GM23338 (cell line): ENCODE measurements at places on chromosomes 7 and 10. TPM values are rescaled to one million over a fixed set of nuclear protein-coding genes. Genes with fewer than 3 reads are reported as not detected.

TMEM184A gene
- 0.04 and 0.66 TPM in 2 replicates for total RNA-seq

FZD8 gene
- 7.9 and 8.7 TPM in 2 replicates for total RNA-seq

CALHM1 gene
- 0.93 TPM in 1 of 2 replicates, not detected in the other for total RNA-seq

WNT2 gene
- not detected in 2 replicates for total RNA-seq

EN2 gene
- total RNA-seq = not detected in 2 replicates

PAX2 gene
- not detected in 2 replicates for total RNA-seq

CUBN gene
- 0.23 and 1.8 TPM in 2 replicates for total RNA-seq

SKIDA1 gene
- 2.3 and 3.5 TPM in 2 replicates for total RNA-seq

GRCh38 chr7:82209179-82209747, 234.3 kb downstream of the CACNA2D1 start:
- no peaks in the 10 kb centered on the region for H3K4me1 ChIP-seq
- no peaks in the 10 kb centered on the region for H3K27me3 ChIP-seq

DNA sequence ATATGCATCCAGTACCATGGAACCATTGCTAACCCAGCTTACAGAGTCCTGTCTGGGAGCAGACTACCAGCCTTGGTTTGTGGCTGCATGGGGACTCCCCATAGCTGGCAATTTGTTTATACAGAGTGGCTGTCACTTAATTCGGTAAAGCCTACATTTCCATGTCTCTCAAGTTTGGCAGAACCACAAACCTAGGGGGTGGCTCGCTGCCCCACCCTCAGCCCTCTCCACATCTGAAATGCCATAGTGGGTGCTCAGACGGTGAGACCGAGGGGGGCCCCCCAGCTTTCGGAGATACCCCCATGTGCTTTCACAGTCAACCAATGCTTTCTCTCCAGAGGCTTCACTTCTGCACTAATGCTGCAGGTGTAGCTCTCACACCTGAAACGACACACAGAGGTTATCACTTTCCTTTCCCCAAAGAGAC, 75.5 kb upstream of the KAT6B start:
- no peaks in the 10 kb centered on the region for H3K36me3 ChIP-seq
- H3K4me3 ChIP-seq = no peak overlapping the region
- H3K27me3 ChIP-seq = no peaks in the 10 kb centered on the region
- no peak for DNase-seq

GRCh38 chr10:72503241-72503640, 122.6 kb downstream of the MICU1 start:
- H3K4me3 ChIP-seq = no peak overlapping the region
- no peak overlapping the region for H3K27ac ChIP-seq
- H3K4me1 ChIP-seq = no peaks in the 10 kb centered on the region
- H3K36me3 ChIP-seq = no peaks in the 10 kb centered on the region
- no peak for DNase-seq
- no peaks in the 10 kb centered on the region for H3K27me3 ChIP-seq

DNA sequence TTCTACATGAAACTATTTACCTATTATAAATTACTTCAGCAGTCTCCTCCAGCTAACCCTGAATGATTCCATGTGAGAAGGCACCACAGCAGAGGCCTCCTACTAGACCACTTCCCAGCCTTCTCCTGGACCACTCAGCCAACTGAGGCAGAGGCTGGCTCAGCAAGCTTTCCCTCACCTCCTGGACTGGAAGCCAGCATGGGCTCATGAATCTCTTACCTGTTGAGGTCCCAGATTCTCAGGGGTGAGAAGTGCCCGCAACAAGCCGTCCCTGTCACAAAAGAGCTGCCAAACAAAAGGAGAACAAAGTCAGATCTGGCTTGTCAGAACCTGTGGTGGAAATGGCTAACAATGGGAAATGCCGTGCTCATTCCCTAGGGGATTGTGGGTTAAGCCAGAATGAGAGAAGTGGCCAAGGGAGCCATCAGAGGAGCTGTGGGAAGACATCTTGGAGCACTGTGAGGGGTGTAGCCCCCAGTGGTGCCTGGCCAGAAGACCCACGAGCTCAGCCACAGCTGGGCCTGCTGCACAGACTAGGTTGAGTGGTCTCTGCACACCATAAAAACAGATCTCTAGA, 36.5 kb downstream of the DPCD start:
- no peaks in the 10 kb centered on the region for H3K27me3 ChIP-seq
- H3K27ac ChIP-seq = no peak overlapping the region
- peaks cover 3% of the 10 kb centered on the region; the same call in 1 of the 2 replicates for H3K36me3 ChIP-seq
- H3K4me1 ChIP-seq = no peaks in the 10 kb centered on the region
- H3K4me3 ChIP-seq = no peak overlapping the region
- DNase-seq = no peak

GRCh38 chr7:100396421-100396982, 23.2 kb downstream of the PILRA start:
- no peaks in the 10 kb centered on the region for H3K36me3 ChIP-seq
- no peak overlapping the region for H3K4me3 ChIP-seq
- peaks cover 10% of the 10 kb centered on the region for H3K4me1 ChIP-seq
- no peak for DNase-seq
- H3K27me3 ChIP-seq = 0 out of 2 replicates have a peak, but pooled peaks cover 8% of the 10 kb centered on the region

GRCh38 chr7:36224934-36225858, 72.1 kb downstream of the EEPD1 start:
- no peak overlapping the region for H3K27ac ChIP-seq
- H3K27me3 ChIP-seq = no peaks in the 10 kb centered on the region
- no peaks in the 10 kb centered on the region for H3K36me3 ChIP-seq
- H3K4me3 ChIP-seq = no peak overlapping the region

- no peaks in the 10 kb centered on the region for H3K4me1 ChIP-seq
- DNase-seq = no peak
- H3K27ac ChIP-seq = no peak overlapping the region
- no peaks in the 10 kb centered on the region for H3K27me3 ChIP-seq
- H3K36me3 ChIP-seq = no peaks in the 10 kb centered on the region
Measured at GRCh38 chr10:31820096-31820495, 108.5 kb downstream of the ARHGAP12 start.

- no peak overlapping the region for H3K4me3 ChIP-seq
- no peaks in the 10 kb centered on the region for H3K36me3 ChIP-seq
- no peaks in the 10 kb centered on the region for H3K27me3 ChIP-seq
- H3K27ac ChIP-seq = no peak overlapping the region
Measured at GRCh38 chr10:50909334-50910014, 24.0 kb upstream of the A1CF start.

GRCh38 chr10:70132098-70133029, at the start of gene AIFM2:
AIFM2 (minus strand) TSS chr10:70132825; CDS start chr10:70124084, 8,741 bp downstream.
- no peaks in the 10 kb centered on the region for H3K36me3 ChIP-seq
- no peak within 1 kb of the TSS for H3K27ac ChIP-seq
- peaks cover 5% of the 10 kb centered on the region; the same call in 1 of the 2 replicates for H3K4me1 ChIP-seq
- H3K4me3 ChIP-seq = peak within 1 kb of the TSS; percentile 61
- peaks cover 32% of the 10 kb centered on the region; the same call in 1 of the 2 replicates for H3K27me3 ChIP-seq
- DNase-seq = peak; percentile 91

GRCh38 chr7:35248576-35249536, 5.0 kb downstream of the TBX20 start:
- no peak overlapping the region for H3K27ac ChIP-seq
- DNase-seq = peak; percentile 63
- peaks cover 91% of the 10 kb centered on the region for H3K27me3 ChIP-seq
- H3K36me3 ChIP-seq = no peaks in the 10 kb centered on the region
- H3K4me3 ChIP-seq = peak overlapping the region; percentile 57

- no peaks in the 10 kb centered on the region for H3K36me3 ChIP-seq
- no peak overlapping the region for H3K27ac ChIP-seq
- no peak for DNase-seq
- H3K4me3 ChIP-seq = no peak overlapping the region
Measured at GRCh38 chr10:127997271-127997670, 90.4 kb downstream of the PTPRE start.

GRCh38 chr7:137878333-137878961, 31.7 kb upstream of the DGKI start:
- H3K4me1 ChIP-seq = peaks cover 58% of the 10 kb centered on the region
- DNase-seq = peak; percentile 23
- H3K4me3 ChIP-seq = no peak overlapping the region
- H3K27me3 ChIP-seq = no peaks in the 10 kb centered on the region
- peaks cover 17% of the 10 kb centered on the region for H3K36me3 ChIP-seq

DNA sequence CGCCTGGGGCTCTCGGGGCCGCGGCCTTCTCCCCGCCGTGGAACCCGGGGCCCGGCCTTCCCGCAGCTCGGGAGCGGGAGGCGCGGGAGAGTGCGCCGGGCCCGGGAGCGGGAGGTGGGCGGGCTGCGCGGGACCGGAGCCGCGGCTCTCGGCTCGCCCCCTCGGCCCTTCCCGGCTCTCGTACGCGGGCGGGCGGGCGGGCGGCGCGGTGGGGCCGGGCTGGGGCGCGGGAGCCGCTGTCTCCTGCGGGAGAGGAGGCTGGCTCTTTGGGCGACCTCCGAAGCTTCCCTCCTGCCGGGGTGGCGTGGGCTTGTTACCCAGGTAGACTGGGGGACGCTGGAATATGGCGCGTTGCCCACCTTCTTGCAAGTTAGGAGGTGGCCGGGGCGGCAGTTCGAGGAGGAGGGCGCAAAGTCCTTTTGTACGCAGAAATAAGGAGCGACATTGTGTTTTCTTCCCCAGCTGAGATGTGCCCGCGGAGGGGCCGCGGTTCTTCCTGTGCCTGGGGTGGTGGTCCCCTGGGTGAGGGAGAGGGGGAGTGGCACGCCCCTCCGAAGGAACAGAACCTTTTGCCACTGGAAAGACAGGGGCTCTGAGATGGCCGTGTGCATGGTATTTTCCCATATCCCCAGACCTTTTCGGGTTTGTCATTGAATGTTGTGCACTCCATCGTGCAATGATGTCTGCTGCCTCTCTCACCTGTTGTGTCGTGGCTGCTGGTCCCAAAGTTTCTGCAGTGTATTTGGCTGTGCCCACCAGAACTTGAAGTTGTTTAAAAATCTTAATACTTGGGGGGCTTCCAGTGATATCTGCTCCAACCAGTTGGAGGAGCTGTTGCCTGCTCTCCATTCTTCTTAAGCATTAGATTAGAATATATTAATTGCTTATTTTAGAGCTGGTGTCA, 844 bp downstream of the NRF1 start:
- peak; percentile 40 for DNase-seq
- H3K27ac ChIP-seq = no peak overlapping the region
- H3K27me3 ChIP-seq = no peaks in the 10 kb centered on the region
- H3K4me1 ChIP-seq = peaks cover 32% of the 10 kb centered on the region
- no peaks in the 10 kb centered on the region; the same call in 1 of the 2 replicates for H3K36me3 ChIP-seq

- no peaks in the 10 kb centered on the region for H3K27me3 ChIP-seq
- no peak for DNase-seq
Measured at GRCh38 chr10:35056133-35056532, 34.0 kb downstream of the CUL2 start.

DNA sequence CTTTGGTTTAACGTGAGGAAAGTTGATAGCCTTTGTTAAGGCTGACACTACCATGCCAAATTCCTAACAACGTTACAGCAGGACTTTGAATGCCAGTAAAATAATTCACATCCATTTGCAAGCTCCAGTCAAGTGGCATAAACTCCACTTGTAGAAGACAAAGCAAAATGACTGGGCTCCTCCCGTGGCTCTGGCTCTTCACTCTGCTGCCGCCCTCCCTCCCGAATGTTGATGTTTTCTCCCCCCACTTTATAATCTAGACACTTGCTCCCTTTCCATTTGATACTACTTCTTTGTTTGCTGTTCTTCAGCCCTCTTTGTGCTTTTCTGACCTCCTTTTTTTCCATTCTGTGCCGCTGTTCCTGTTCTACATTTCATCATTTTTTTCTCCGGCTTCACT, 22.8 kb upstream of the ITGB8 start:
- peak; percentile 67 for DNase-seq
- peak overlapping the region; percentile 6; the same call in 1 of the 2 replicates for H3K27ac ChIP-seq
- H3K27me3 ChIP-seq = no peaks in the 10 kb centered on the region
- H3K4me1 ChIP-seq = peaks cover 21% of the 10 kb centered on the region

DNA sequence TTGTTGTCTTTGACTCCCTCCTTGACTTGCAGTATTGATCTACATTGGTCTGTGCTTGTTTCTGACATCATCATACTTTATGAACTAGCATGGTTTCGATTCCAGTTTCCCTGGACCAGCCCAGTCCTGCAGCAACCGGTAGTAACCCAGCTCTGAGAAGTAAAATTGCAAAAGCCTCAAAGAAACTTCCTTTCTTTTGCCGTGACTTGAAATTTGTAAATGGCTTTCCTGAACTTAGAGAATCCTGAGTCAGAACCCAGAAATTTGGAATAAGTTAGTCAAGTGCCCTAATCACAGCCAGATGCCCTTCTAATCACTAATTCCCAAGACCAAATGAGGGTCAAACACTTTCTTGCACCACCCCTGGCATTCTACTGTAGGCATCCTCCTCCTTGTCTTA, 15.0 kb downstream of the TAS2R60 start:
- DNase-seq = no peak
- no peak overlapping the region for H3K27ac ChIP-seq

DNA sequence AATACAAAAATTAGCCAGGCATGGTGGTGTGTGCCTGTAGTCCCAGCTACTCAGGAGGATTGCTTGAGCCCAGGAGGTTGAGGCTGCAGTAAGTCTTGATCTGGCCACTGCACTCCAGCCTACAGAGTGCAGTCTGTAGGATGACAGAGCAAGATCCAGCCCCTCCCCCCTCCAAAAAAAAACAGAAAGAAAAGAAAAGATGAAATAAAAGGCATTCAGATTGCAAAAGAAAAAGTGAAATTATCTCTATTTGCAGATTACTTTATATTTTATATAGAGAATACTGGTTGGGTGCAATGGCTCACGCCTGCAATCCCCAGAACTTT, 20.7 kb upstream of the ZMIZ2 start:
- no peaks in the 10 kb centered on the region for H3K27me3 ChIP-seq
- no peak overlapping the region for H3K4me3 ChIP-seq
- H3K4me1 ChIP-seq = no peaks in the 10 kb centered on the region
- H3K27ac ChIP-seq = no peak overlapping the region

DNA sequence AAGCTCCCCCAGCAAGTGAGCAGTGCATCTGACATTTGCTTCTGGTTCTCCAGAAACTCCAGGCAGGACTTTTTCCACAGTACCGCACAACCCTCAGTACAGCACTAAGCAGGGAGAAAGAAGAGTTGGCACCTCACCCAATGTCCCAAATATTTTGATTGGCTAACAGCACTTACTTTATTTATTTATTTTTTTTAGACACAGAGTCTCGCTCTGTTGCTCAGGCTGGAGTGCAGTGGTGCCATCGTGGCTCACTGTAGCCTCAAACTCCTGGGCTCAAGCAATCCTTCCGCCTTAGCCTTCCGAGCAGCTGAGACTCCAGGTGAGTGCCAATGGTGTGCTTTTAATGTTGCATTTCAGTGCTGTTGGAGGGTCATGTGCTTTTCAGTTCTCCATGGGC, 200.3 kb upstream of the ZMIZ1 start:
- H3K4me3 ChIP-seq = no peak overlapping the region
- DNase-seq = no peak
- H3K36me3 ChIP-seq = no peaks in the 10 kb centered on the region
- H3K4me1 ChIP-seq = no peaks in the 10 kb centered on the region

GRCh38 chr10:30751678-30752331, 122.3 kb upstream of the LYZL2 start:
- no peaks in the 10 kb centered on the region for H3K27me3 ChIP-seq
- no peak overlapping the region for H3K4me3 ChIP-seq
- H3K36me3 ChIP-seq = no peaks in the 10 kb centered on the region
- DNase-seq = peak; percentile 84

DNA sequence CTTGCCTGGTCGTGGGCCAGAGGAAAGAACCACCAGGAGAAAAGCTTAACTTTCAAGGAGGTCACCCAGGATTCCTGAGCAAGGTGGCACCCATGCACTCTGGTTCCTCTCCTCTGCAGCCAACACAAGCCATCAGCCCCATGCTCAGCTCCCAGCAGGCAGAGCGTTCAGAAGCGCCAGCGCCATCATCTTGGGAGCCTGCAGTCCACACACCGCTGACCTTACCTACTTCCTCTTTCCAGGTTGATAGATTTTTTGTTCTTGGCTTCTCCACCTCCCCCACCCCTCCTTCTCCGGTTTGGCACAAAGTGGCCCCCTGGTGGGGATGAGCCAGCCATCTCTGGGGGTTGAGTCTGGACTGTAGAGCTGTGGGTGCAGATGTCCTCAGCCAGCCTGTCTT, 1.7 kb upstream of the WDR86 start:
- no peak overlapping the region for H3K27ac ChIP-seq
- no peak for DNase-seq
- peaks cover 48% of the 10 kb centered on the region for H3K27me3 ChIP-seq
- H3K36me3 ChIP-seq = no peaks in the 10 kb centered on the region
